CD8-positive, alpha-beta memory T cell (primary cell): ENCODE measurements at places on chromosomes 3 and 15. TPM values are rescaled to one million over a fixed set of nuclear protein-coding genes. Genes with fewer than 3 reads are reported as not detected.

Gene ITPKA
- total RNA-seq = 0.44 TPM

Gene GHSR
- not detected for total RNA-seq

Gene CCDC174
- total RNA-seq = 18.2 TPM

Gene ZPLD1
- not detected for total RNA-seq

Gene KBTBD13
- total RNA-seq = not detected

Gene P2RY1
- total RNA-seq = 0.18 TPM

Gene SNURF
- 5.3 TPM for total RNA-seq

Gene ETV5
- 1.3 TPM for total RNA-seq

Gene RTP1
- total RNA-seq = not detected

Gene MCF2L2
- 3.5 TPM for total RNA-seq

Gene SMAD6
- 0.26 TPM for total RNA-seq

Gene GOLGA8J
- total RNA-seq = 0.11 TPM
